ENCODE measurements at places on chromosomes 4 and X. TPM values are rescaled to one million over a fixed set of nuclear protein-coding genes. Genes with fewer than 3 reads are reported as not detected.

DNA sequence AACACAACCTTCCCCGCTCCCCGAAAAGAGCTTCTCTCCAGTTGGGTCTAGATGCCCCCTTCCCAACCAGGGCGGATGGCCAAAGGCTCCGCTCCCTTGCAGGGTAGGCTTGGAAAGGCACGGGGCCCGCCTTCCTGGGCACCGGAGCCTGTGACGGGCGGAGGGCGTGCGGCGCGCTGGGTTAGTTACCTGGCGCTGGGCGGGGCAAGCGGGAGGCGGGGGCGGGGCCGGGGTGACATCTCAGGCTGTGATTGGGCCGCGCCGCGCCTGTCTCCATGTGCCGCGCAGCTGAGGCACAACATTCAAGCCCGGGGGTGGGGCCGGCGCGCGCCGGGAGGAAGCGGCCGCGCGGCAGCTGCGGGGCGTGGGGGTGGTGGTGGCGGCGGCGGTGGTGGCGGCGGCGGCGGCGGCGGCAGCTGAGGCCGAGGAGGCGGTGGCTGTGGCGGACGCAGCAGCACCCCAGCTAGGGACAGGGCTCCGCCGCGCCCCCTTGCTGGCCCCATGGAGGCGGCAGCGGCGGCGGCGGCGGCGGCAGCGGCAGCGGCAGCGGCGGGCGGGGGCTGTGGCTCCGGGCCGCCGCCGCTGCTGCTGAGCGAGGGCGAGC lies at the start of gene REPS2:
TSS of gene REPS2 (plus strand) at position 298 of the 604 bp plus-strand sequence. CDS start at position 502, 204 bp downstream.
- DNase-seq, result peak; percentile 84

DNA sequence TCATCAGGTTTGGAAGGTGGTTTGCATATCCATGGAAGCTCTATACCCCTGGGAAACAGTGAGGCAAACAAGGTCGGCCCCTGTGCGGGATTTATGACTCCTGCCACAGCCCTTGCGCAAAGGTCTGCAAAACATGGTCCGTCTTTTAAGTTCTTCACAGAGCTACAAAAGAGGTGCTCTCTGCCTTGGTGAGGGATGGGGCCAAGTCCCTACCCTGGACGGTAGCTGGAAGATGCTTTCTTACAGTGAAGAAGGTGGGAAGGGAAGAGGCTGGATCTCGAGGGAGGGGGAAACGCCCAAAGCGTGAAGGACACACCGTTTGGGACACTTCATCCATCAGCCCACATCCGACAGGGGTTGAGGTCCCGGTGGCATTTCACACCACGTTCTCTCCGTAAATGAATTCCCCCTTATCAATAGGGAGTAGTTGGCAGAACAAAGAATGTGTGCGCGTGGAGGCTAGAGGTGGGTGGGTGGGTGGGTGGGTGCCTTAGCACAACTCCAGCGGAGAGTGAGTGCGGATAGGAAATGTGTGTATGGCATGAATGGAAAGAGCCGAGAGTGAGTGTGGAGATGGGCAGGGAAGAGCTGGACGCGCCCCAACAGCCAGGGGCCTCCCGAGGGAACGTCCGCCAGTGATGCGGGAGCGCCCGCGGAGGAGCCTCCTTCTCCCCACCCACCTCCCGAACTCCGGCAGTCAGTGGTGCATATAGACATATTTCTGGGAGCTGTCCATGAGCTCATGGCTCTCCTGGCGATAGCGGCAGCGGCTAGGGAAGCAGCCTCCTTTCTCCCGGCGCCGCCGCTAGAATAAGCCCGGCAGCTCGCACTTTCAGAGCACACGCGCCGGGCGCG lies 68.3 kb downstream of the LARP7 start:
- peak; percentile 47 for DNase-seq

GRCh38 chr4:81746773-81747172 lies 275.1 kb upstream of the RASGEF1B start:
- no peak for DNase-seq

DNA sequence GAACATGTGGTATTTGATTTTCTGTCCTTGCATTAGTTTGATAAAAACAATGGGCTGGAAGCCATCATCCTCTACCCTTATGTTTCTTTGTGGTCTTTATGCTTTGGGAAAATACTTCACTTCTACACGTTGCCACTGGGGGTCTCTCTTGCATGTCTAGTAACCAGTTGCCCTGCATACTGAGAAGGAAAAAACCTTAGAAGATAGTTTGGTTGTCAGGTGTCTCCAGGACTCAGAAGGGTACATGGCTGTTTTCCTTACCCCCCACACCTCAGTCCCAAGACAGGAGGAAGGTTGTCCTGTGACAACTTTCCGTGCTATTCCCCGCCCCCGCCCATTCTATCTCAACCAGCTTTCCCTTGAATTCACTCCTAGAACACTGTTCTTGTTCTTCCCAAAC lies 62.1 kb upstream of the LANCL3 start:
- DNase-seq, result no peak

The TRIML1 gene
- total RNA-seq, result not detected

- DNase-seq, result no peak
Observed at GRCh38 chrX:45006002-45006800, 133.2 kb downstream of the KDM6A start.

The CSAG2 gene
- total RNA-seq, result not detected

The HS3ST1 gene
- 0.44 TPM for total RNA-seq

Measured in WTC11 (cell line).